ENCODE measurements at places on chromosomes 11 and 22.

DNA sequence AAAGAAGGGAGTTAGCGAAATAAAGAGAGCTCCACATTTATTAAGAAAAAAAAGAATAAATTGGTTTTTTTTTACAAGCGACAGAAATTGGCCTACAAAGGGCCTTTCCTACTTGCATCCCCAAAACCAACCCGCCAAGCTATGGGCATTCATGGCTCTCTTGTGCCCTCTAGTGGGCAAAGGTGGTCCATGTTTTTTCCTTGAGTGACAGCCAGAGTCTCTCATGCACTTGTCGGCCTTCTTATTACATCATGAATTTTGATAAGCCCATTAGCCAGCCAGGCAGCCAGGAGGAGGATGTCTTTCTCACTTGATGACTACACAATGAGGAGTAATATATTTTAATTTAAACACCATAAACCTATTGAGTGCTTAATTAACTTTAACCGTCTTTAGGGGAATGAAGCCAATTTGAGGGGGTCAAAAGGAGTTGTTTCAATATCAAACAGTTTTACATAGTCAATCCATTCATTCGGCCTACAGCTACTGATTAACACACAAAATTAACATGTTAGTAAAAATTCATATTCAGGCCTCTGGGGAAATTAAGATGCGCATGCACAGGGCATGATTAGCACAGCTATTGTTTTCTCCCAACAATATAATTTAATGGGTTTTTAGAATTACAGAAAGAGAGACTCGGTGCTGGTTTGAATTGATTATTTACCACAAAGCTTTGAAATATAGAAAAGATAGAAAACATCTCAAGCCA is 85.5 kb downstream of the RCN1 start:
- DNase-seq = peak; percentile 79

- DNase-seq = peak; percentile 83
These were observed 72.0 kb downstream of the SYN3 start for GRCh38 chr22:32985899-32986765.

GRCh38 chr11:92300876-92301275 is 76.3 kb downstream of the FAT3 start:
- no peak for DNase-seq

DNA sequence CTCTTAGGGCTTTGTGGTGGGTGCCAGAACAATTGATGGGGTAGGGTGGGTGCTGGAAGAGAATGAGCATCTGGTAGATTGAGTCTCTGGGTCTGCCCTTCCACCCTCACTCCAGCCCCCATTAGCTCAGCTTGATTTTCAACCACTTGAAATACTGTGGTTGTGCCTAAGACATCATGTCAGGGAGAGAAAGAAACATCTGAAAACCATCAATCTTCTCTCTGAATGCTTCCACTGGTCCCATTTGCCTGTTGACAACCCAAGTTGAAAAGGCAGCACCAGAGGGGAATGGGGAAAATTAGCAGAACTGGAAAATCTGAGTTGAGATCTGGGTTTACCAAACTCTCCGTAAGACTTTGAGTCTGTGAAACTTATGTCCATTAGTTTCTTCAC is 26.1 kb downstream of the CD44 start:
- DNase-seq = no peak

- no peak for DNase-seq
These were observed 97.9 kb upstream of the CTSC start for GRCh38 chr11:88435415-88435814.

GRCh38 chr11:122882189-122882856 is at the start of gene JHY:
Gene JHY, plus strand, starts transcription at chr11:122882759. Its CDS starts 3,091 bp downstream, at chr11:122885850.
- no peak for DNase-seq

DNA sequence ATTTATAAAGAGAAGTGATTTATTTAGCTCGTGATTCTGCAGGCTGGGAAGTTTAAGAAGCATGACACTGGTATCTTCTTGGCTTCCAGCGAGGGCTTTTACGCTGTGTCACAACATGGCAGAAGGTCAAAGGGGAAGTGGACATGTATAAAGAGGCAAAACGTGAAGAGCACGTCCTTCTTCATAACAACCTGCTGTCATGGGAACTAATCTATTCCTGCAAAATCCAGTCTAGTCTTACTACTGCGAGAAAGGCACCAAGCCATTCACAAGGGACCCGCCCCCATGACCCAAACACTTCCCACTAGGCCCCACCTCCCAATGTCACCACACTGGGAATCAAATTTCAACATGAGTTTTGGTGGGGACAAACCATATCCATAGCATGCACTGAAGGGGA is 58.3 kb downstream of the AMOTL1 start:
- no peak for DNase-seq

Measured in HEK293T (cell line).